ENCODE measurements at places on chromosomes 12 and 14.

DNA sequence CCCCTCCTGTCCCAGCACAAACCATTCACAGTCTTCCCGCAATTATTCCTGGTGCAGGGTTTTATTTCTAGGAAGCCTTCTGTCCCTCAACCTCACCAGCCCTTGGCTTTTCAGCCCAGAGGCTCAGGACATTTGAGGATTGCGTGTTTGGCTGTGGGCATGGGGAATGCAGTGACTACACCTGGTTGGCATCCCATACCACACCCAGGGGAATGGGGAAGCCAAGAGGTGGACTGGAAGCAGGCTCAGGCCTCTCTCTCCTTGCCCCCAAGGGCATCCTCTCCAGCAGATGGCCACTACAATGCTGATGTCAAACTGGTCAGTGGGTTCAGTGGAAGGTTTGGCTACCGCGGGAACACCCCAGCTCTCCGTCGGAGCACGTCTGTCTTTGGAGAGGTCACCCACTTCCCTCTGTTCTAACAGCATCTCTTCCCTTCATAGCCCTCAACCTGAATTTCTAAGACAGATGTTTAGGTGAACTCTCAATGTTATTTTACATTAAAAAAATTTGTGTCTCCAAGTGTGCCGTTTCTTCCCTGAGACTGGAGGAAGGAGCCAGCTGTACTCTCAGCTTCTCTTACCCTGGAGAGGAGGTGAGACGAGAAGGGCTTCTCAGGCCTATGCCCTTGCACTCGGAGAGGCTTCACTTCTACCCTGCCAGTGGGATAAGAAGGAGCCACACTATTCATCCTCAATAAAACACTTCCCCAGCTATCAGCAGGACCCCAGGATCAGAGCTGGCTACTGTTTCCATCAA, 35.5 kb downstream of the DCAF4 start:
- no peak for DNase-seq

GRCh38 chr12:32868885-32869284, 27.7 kb downstream of the PKP2 start:
- no peak for DNase-seq

- DNase-seq, result no peak
These were observed 44.9 kb downstream of the SYNE2 start for GRCh38 chr14:63897721-63898163.

DNA sequence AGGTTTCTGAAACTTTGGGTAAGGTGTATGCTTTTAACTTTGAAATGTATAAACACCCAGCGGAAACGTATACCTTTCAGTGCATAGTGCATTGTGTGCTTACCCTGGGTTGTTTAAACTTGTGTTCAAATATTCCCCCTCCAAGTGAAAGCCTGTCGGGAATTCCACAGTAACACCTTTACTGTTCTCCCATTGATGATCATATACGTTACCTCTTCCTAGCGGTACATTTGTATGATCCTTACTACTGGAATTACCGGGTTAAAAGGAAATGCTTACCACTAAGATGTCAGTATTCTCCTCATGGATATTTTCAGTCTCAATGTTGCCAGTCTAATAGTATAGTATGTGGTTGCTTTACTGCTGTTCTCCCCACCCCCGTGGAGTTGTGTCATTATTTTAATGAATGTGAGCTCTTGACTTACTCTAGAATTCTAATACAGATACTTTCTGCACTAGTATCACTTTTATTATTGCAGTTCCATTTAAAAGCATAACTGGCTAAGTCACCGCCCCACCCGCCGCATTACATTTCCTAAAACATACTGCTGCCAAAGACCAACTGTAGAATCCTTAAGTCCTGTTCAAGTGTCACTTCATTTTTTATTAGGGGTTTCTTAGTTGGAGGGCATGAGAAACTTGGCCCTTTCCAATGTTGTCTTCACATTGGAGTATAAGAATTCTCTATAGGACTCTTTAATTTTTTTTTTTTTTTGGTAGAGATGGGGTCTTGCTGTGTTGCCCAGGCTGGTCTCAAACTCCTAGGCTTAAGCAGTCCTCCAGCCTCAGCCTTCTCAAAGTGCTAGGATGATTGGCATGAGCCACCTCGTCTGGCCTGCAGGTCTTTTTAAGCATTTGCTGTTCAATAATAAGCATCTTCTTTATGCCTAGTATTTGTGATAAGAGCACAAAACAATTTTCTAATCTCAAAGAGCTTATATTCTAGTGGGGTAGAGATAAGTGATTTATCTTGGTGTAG, 24.9 kb downstream of the NUDT4 start:
- no peak for DNase-seq

- no peak for DNase-seq
These were observed 255.3 kb downstream of the RAD51B start for GRCh38 chr14:68074765-68075381.

DNA sequence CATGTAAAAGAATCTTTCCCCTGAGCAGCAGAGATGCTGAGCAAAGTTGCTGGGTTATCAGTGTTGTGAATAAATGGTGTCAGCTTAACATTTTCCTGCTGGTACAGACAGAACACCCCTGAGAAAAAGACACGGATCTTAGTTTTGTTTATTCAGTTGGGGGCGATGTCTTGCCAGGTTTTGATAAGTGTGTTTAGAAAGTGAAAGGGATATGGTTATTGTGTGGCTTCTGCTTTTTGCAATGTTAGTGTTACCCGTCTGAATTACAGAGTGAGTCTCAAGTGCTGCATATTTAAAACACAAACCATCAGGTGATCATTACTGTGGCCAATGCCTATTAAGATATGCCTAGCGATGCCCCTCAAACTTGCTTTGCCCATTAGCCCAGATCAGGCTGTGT, 864.6 kb upstream of the SEL1L start:
- no peak for DNase-seq

GRCh38 chr14:52949711-52950409, 990 bp downstream of the FERMT2 start:
- DNase-seq, result no peak
